NCI-H2227 treated with DMSO at 0.1 percent for 48 hours (cell line): ENCODE measurements at places on chromosomes 3 and 15.

- DNase-seq, result no peak
Observed at GRCh38 chr3:164231718-164232117, 846.6 kb downstream of the SI start.

DNA sequence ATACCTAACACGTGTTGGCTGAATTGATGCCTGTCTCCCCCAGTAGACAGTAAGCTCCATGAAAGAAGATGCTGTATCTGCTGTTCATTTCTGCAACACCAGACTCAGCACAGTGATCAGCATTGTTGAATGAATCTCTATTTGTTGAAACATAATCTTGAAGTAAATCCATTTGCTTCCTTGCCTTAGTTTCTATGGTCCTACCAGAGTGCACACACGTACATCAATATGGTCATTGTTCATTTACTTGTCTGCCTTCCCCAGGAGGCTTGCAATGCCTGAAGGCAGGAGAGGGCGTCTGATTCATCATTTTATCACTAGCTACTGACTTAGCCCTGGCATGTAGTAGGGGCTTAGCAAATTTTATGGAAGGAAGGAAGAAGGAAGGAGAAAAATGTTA, 19.2 kb downstream of the RBP2 start:
- no peak for DNase-seq

GRCh38 chr3:98581474-98581873, 11.9 kb downstream of the CPOX start:
- DNase-seq, result no peak

- DNase-seq, result no peak
Observed at GRCh38 chr3:168123201-168124176, 27.8 kb upstream of the GOLIM4 start.

GRCh38 chr3:47283193-47283537, 421 bp downstream of the KLHL18 start:
- DNase-seq, result no peak

- no peak for DNase-seq
Observed at GRCh38 chr3:43757666-43758321, 67.1 kb downstream of the ABHD5 start.

- no peak for DNase-seq
Observed at GRCh38 chr15:51387699-51388041, 46.2 kb downstream of the GLDN start.

GRCh38 chr15:67839499-67839928, 331 bp downstream of the RNU6-1 start:
- DNase-seq, result peak; percentile 66

- peak; percentile 33 for DNase-seq
Observed at GRCh38 chr3:158313338-158313927, 203.5 kb downstream of the RSRC1 start.

DNA sequence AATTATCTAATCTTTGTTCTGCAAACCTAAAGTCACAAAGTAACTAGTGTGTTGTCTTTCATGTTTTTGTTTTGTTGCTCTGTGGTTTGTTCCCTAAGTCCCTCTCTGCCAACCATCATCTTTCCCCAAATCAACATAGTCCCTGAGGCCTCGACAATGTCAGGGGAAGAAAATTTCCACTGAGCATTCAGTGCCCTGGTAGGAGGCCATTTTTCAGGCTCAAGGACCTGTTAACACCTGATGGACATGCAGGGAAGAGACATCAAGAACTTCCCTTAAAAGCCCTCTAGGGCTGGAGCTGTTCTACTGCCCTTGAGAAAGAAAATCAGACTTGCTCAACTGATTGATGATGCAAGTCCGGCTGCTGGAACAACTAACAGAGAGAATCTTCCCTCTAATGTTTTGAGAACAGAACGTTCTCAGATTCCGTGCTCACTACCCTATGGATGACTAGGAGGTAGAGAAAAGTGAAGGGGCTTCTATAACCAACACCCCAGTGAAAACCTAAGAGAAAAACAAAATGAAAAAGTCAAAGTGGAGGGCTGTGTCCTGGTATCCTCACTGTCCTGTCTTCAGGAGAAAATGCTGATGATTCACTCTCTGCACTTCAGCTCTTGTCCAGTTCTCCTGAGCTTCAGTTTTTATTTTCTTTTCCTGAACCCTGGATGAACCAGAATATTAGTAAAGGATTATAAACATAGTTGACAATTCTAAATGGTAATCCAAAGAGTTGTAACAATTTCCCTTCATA, 373.1 kb downstream of the FOXP1 start:
- DNase-seq, result no peak

GRCh38 chr15:100169615-100170290, 172.0 kb downstream of the ADAMTS17 start:
- no peak for DNase-seq

DNA sequence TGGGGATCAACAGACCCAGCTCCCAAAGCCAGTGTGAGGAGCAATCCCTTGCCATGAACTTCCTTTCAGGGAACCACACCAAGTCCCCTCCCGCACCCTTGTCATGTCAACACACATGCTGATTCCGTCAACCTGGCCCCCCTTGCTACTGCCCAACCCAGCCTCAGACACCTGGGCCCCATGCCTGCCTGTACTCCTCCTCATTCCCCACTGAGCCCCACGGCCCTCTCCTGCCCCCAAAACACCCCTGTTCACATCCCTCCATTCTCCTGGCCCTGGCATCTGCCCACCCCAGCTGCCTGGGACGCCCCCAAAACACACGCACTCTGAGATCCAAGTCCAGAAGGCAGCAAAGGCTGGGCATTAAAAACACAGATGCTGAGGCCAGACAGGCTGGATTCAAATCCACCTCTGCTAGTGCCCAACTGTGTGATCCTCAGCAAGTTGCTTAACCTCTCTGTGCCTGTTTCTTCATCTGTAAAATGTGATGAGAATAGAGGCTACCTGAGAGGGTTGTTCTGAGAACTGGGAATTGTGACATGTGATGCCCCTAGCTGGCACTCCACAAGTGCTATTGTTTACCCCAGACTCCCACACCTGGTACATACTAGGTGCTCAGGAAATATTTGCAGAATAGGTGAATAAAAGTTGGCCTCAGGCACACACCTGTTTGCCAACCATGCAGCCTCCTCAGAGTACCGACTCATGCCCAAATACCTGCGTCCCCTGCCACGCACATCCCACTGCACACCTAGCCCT, 2.3 kb downstream of the PLXND1 start:
- no peak for DNase-seq

DNA sequence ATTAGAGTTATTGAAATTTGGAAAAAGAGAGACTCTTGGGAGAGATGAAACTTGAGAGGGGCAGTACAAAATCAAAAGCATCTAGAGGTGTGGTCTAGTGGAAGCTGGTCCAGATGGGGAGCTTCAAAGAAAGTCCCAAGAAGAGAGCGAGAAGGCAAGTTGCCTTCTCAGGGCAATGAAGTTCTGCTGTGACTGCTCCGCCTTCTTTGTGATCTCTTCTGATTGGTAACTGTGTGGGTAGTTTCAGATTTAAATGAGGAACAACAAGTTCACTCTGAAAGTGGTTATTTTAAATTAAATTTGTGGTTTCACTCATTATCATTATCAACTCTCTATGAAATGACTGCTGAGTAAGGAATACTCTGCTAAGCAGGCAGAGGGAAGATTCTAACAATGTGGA, 233.3 kb downstream of the NLGN1 start:
- no peak for DNase-seq

DNA sequence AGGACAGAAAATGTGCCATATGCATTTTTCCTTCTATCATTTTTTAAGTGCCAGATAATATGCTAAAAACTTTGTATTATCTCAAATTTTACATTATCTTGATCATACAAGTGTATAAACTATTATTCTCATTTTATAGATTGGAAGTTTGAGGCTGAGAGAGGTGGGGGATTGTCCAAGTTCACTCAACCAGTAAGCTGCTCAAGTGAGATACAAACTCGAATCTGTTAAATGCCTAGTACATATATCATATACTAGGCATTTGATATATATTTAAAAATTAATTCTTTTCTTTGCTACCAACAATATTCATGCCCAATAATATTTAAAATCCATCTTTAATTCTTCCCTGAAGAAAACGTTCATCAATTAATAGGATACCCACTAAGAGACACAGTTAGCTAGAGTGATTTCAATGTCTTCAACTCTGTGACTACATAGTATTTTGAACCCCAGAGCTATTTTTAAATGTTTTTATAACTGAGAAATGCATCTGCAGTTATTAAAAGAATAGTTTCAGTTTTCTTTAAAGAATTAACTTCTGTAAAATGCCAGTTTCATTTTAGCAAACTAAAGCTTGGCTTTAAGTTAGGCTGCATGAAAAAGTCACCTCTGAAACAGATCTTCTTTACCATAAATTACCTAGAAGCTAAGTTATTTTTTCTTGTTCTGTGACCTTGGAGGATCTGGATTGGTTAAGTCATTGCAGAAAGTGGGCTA, 40.4 kb downstream of the IQCB1 start:
- DNase-seq, result no peak

DNA sequence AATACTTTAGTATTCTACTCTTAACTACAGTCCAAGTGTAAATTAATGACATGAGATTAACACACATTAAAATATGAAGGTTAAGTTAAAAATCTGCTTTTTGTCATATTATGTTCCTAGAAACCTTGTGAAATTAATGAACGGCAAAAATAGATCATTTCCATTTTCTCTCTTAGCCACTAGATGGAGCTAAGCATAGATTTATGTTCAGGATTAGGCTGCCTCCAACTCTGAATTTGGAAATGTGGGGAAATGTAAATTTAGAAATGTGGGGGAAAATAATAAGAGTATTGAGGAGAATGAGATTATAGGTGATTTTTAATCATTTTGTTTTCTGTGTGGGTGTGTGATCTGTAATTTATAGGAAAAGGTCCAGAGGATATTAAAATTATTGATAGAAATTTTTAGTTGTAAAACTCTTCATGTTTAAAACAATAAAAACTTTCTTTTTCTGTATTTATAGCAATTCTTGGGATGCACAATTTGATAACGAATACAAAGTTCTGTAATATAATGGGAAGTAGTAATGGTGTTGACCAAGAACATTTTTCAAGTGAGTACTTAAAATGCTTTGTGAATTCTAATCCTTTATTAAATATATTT, 59.2 kb downstream of the TMOD3 start:
- DNase-seq, result peak; percentile 4

GRCh38 chr15:55990516-55990915, 2.9 kb downstream of the NEDD4 start:
- DNase-seq, result no peak

DNA sequence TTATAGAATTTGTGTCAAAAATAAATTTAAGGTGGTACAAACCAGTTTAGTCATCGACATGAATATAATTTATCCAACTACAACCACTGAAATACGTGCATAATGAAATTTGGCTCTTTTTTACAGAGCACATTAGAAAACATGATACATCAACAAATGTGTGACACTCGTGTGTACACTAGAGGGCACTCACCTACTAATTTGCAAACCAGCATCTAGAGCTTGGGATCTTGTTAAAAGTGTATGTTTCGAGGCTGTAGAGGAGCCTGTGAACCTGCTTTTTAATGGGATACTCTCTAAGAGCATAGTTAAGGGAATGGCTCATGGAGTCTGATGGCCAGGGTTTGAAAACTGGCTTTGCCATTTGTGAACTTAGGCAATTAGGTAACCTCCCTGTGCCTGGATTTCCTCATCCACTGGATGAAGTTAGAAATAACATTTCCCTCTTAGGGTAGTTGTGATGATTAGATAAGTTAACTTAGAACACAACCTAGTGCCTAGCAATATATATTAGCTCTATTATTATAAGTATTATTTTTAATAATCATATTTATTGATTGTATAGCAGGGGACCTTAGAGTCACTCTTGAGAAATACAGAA, 8.8 kb upstream of the CPOX start:
- DNase-seq, result peak; percentile 1

- DNase-seq, result no peak
Observed at GRCh38 chr3:197590313-197590962, 34.7 kb upstream of the BDH1 start.

GRCh38 chr15:37097144-37097919, 3.0 kb downstream of the MEIS2 start:
- no peak for DNase-seq

DNA sequence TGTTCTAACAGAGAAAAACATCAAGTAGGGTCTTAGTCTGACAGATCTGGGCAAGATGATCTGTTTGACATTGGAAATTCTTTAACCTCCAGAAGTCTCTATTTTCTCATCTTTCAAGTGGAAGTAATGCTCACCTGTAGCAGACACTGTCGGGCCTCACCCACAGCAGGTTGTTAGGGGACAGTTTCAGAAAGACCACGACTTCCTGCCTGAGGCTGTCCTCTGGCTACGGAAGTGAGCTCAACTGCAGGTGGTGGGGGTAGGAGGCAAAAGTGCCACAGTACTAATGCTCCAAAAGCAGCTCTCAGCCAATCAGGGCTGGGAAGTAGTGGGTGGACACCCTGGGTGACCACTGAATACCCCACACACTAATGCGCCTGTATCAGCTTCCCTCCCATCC, 111.4 kb upstream of the TOPAZ1 start:
- no peak for DNase-seq

DNA sequence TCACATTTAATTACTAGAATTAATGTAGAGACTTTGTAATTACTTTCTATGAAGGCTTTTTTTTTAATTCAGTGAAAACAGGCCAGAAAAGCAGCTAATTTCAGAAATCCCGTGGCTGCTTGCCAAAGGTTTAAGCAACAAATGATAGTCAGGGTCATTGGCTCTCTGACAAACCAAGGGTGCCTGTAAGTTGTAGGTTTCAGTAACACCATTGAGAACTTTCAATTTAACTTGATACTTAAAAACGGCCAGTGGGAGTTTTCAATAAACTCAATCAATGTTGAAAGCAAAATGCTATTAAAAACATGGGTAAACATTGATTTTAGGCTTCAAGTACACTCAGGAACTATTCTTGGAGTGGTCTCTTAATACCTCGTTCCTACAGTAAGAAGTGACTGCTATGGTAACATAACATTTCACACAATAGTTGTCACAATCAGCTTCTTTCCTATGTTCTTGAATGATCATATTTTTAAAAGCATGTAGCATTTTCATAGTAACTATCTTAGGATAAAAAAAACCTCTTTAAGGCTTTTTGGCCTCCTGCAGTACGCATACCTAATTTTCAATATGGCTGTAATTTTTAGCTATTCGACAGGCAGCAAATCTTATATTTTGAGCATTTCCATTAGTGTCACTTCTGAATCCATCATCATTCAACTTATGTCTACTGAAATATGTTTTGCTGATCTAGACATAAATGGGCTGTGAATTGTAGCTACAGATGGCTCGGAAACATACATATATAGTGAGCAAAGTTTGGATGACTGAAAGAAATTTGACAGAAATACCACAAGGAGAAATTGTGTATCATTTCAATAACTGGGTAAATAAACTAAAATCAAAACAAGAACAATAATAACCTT, 592.1 kb upstream of the GBE1 start:
- DNase-seq, result no peak

GRCh38 chr3:44223299-44223698, 18.4 kb upstream of the TOPAZ1 start:
- no peak for DNase-seq

- no peak for DNase-seq
Observed at GRCh38 chr3:173703771-173704170, 306.2 kb downstream of the NLGN1 start.

- no peak for DNase-seq
Observed at GRCh38 chr3:146226881-146227280, 24.0 kb downstream of the PLSCR4 start.

DNA sequence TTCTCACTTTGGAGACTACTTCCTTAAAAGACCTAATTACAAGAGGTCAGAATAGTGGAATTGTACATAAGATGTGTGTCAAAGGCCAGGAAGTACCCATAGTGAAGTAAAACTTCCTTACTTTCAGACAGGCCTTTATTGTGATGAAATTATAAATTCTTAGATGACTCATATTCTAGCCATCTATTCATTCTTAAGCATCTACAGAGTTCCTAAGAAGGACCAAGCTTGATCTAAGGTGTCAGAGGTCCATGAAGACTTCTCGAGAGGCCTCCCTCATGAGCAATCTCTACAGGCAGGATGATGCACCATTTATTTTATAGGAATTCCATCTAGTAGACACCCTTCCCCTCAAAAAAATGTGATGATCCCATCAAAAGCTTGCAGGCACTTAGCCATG, 493.3 kb downstream of the MAGI1 start:
- no peak for DNase-seq
